ENCODE measurements at places on chromosomes 1 and 21. TPM values are rescaled to one million over a fixed set of nuclear protein-coding genes. Genes with fewer than 3 reads are reported as not detected.
A peak's percentile ranks its signal among the peaks of the same experiment; 100 is the strongest.

The SLFNL1 gene
- not detected for total RNA-seq

The WNT3A gene
- not detected for total RNA-seq

The PCSK9 gene
- total RNA-seq: not detected

DNA sequence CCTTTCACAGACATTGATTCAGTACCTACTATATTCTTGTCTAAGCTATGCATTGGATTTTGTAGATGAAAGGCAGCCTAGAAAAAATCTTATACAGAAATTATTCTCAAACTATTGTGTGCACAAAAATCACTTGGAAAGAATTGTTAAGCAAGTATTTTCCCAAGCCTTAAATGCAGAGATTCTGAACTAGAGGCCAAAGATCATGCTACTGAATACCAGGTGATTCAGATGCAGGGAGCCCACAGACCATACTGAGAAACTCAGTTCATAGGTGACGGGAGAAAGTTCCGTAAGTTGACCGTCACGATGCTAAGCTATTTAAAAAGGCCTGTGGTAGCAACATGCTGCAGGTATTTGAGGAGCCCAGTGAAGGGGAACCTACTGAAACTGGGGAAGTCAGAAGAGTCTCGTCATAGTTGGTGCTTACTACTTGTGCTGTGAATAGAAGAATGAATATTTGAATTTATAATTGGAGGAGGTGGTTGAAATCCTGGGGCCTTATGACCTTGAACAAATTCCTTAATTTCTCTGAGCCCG lies 150.8 kb downstream of the NFIA start:
- no peak for DNase-seq

DNA sequence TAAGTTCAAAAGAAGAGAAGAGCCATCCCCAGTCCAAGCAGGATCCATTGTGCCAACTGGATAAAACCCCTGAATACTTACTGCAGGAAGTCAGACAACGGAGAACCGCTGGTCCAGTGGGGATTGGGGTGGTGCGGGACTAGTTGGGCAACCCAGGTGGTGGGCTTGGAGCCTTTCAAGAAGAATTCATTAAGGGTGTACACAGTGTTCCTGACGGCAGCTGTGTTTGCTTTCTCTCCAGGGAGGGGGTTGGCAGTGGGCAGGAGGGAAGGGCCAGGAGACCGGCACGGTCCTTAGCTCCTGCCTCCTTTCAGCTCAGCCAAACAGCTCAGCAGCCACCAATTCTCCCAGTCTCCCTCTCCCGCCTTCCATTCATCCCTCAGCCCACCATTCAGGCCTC lies 7.1 kb upstream of the CDK18 start:
- no peak for DNase-seq

- DNase-seq: no peak
These were observed 7.7 kb upstream of the LMNA start for GRCh38 chr1:156106624-156107488.

DNA sequence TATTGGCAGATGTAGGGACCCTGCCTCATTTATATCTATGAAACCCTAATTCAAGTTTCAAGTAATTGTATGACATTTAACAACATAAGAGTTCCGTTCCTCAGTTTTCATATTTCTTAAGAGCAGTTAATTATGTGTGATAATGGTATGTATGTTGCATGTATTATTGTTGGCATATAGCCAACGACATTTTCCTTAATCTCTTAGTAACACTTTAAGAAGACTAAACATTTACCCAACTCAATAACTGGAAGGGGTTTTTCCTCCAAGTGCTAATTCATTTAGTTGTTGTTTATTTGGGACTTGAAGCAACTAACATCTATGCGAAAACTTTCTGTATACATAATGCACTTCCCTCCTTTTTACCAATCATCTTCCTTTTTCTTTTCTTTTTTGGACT lies 1.5 kb upstream of the RALGPS2 start:
- no peak for DNase-seq

GRCh38 chr1:175933801-175934200 lies 190.4 kb upstream of the TNR start:
- DNase-seq: no peak

- no peak for DNase-seq
These were observed 13.6 kb downstream of the THAP3 start for GRCh38 chr1:6638226-6638625.

- DNase-seq: no peak
These were observed 192.5 kb downstream of the HLX start for GRCh38 chr1:221071777-221072176.

GRCh38 chr1:228347181-228347580 lies 59.5 kb downstream of the TRIM11 start:
- no peak for DNase-seq

- DNase-seq: no peak
These were observed 38.2 kb downstream of the TNFSF4 start for GRCh38 chr1:173168941-173169340.

GRCh38 chr1:231612393-231613089 lies 14.0 kb upstream of the DISC1 start:
- DNase-seq: peak; percentile 23
